ENCODE measurements at places on chromosomes 6 and 20.

- no peak for DNase-seq
Measured at GRCh38 chr6:16783509-16783908, 22.2 kb upstream of the ATXN1 start.

DNA sequence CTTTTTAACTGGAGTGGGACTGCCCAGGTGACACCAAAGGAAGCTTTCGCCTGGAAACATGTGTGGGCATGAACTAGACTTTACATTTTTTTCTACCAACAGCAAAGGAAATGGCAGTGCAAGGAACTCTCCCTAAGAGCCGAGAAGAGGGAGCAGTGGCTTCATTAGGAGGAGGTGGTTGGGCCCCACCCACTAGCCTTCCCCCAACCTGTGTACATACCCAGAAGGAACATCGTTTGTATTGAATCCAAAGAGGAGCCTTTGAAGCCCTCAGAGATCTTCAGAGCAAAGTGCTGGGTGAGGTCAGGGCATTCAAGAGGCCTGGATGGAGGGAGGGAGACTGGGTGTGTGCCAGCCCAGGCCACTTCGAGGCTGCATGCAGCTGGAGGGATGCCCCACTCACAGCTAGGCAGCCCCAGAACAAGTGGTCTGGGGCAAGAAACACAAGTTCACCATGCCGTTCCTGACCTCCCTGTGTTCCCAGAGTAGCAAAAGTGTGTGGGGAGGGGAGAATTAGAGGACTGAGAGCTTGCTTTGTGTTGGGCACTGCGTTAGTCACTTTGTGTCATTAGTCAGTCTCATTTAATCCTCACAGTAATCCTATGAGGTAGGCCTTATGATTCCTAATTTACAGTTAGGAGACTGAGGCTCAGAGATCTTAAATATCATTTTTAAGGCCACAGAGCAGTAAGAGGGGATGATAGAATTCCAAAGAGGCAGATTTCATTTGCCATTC lies 191.6 kb upstream of the SUPT3H start:
- no peak for DNase-seq

DNA sequence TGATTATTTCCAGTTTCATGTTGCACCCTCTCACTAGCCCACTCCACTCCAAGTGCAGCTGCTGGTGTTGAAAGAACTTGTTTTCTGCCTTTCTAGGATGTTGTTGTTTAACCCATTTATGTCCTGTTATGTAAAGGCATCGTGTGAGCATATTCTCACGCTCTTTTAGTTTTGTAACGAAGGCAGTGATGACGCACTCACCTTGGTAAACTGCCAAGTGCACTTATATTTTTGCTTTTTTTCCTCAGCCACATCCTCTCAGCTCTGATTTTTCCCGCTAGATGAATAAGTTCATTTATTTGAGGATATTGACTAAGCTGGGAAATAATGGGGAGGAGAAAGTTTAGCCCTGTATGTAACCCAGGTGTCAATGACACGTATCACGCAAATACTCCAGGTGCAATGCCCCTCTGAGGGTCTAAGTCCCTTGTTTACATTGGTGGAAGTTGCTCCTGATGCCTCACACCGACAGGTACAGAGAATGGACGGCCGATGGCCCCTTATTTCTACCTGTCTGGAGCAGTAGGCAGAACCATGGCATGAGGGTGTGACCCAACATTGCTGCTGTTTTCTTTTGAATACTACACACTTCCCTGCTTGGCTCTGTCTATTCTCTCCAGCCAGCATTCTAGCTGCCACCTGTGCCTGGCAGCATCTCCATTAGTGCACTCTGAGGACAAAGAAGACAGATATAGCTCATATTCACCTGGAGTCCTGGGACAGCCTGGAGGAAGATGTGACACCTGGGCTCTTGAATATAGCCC lies 132.7 kb upstream of the SLC24A3 start:
- no peak for DNase-seq

GRCh38 chr6:55220961-55221360 lies 46.6 kb downstream of the HCRTR2 start:
- DNase-seq: no peak
